ENCODE measurements at places on chromosomes 16 and 17.

DNA sequence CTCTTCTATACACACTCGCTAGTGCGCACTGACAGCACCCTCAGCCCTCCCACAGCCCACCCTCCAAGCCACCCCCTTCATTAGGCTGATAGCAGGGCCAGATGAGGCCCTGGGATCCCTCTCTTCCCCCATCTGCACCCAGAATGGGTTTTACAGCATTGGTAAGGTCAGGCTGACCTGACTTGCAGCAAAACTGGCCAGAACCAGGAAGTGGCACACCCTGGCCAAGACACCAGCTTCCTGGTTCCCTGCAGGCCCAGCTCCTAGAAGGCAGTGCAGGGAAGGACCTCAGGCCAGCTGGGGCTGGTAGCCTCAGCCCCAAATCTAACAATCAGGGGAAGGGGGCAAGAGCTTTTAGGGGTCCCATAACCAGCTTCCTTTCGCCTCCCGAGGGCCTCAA, 50.0 kb upstream of the MRPS23 start:
- no peaks in the 10 kb centered on the region for H3K27me3 ChIP-seq
- peak overlapping the region; percentile 3 for H3K4me3 ChIP-seq
- peak; percentile 74 for DNase-seq
- H3K4me1 ChIP-seq, result peaks cover 17% of the 10 kb centered on the region
- peak overlapping the region; percentile 94 for H3K27ac ChIP-seq

DNA sequence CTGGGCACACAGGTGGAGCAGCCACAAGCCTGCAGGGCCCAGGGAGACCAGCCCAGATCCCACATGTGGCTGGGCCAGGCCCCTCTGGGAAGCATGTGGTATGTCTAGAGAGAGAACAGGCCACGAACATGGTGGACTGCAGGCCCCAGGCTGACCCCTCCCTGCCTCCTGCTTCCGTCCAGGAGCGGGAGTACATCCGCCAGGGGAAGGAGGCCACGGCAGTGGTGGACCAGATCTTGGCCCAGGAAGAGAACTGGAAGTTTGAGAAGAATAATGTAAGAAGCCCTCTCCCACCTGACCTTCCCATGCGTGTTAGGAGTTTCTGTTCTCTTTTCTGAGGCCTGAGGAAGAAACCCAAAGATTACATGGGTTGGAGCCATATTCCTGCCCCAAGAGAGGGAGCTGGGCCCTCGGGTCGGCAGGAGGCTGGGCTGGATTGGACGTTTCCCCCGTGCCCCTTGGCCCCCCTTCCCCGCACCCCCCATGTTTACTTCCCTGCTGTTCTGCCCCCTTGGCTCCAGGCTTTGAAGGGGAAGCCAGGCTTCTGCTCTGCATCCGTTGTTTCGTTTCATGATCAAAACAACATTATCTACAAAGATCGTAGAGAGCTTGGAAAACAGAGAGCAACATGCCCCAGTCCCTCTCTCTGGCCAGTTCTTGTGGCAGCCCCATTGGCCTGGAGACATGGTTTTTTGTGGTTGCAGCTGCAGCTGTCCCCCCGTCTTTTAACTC, 5.7 kb upstream of the TCAP start:
- peaks cover 14% of the 10 kb centered on the region for H3K4me1 ChIP-seq
- H3K4me3 ChIP-seq, result no peak overlapping the region
- H3K27ac ChIP-seq, result peak overlapping the region; percentile 19
- DNase-seq, result no peak
- H3K27me3 ChIP-seq, result no peaks in the 10 kb centered on the region
- H3K36me3 ChIP-seq, result peaks cover 6% of the 10 kb centered on the region

DNA sequence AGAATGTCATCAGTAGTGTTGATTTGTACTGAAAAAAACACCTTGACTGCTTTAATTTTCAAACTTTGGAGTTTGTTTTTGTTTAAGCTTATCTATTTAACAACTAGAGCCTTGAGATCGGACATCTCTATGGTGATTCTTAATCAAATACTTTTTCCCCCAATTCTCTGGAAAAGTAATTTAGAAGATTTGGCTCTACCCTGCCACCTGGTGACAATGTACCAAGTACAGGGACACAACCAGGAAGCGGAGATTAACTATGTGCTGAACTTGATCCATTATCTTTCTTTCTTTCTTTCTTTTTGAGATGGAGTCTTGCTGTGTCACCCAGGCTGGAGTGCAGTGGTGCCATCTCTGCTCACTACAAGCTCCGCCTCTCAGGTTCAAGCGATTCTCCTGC, 30.8 kb downstream of the USP43 start:
- no peaks in the 10 kb centered on the region for H3K27me3 ChIP-seq
- H3K36me3 ChIP-seq, result no peaks in the 10 kb centered on the region
- H3K4me3 ChIP-seq, result no peak overlapping the region
- no peaks in the 10 kb centered on the region for H3K4me1 ChIP-seq
- no peak overlapping the region for H3K27ac ChIP-seq

- peaks cover 9% of the 10 kb centered on the region for H3K4me1 ChIP-seq
- H3K27ac ChIP-seq, result peak overlapping the region; percentile 90
- DNase-seq, result no peak
- H3K27me3 ChIP-seq, result no peaks in the 10 kb centered on the region
- H3K4me3 ChIP-seq, result peak overlapping the region; percentile 59
Observed at GRCh38 chr16:70381604-70382342, 35.1 kb downstream of the DDX19A start.

- H3K4me1 ChIP-seq, result no peaks in the 10 kb centered on the region
- no peak overlapping the region for H3K4me3 ChIP-seq
- H3K27me3 ChIP-seq, result no peaks in the 10 kb centered on the region
- peaks cover 5% of the 10 kb centered on the region for H3K36me3 ChIP-seq
Observed at GRCh38 chr17:81984773-81985410, 7.5 kb downstream of the ASPSCR1 start.
